ENCODE measurements at places on chromosomes 6 and 20.

DNA sequence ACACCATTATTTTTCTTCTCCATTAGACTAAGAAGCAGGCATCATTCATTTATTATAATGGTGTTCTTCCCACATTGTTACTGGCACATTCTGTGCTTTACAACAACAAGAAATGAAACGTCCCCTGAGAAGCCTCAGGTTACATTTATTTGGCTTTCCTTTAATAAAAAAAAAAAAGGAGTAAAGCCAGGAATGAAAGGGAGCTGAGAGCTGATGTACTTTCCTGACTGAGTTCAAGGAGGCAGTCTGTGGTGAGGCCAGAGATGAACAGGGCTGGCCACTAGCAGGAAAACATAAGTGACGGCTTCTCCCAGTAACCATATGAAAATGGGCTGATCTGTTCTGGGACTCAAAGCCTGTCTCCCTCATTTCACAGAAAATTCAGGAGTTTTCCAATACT is 742.1 kb downstream of the MAFB start:
- DNase-seq: no peak

DNA sequence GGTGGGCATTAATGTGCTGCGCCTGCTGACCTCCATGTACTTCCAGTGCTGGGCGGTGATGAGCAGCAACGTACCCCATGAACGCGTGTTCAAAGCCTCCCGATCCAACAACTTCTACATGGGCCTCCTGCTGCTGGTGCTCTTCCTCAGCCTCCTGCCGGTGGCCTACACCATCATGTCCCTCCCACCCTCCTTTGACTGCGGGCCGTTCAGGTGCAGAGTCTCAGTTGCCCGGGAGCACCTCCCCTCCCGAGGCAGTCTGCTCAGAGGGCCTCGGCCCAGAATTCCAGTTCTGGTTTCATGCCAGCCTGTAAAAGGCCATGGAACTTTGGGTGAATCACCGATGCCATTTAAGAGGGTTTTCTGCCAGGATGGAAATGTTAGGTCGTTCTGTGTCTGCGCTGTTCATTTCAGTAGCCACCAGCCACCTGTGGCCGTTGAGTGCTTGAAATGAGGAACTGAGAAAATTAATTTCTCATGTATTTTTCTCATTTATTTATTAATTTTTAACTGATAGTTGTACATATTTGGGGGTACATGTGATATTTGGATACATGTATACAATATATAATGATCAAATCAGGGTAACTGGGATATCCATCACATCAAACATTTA is 35.2 kb upstream of the NOP56 start:
- DNase-seq: peak; percentile 31

GRCh38 chr6:129138739-129139405 is 255.9 kb downstream of the LAMA2 start:
- DNase-seq: no peak

DNA sequence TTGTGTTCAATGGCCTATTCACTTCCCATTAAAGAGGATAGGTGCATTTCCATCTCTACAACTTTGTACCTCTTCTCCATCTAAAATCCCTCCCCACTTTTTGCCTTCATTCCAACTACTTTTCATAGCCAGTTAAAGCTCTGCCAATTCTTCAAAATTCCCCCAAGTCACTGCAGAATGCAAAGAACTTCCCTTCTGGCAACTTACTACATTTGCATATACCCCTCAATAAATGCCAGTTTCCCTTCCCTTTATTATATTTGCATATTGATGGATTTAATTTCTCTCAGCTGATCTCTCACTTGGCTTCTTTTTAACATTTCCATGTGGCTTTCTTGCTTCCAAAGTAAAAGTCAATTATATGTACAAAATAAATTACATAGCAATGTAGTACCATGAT is 393.4 kb downstream of the HACE1 start:
- DNase-seq: no peak

DNA sequence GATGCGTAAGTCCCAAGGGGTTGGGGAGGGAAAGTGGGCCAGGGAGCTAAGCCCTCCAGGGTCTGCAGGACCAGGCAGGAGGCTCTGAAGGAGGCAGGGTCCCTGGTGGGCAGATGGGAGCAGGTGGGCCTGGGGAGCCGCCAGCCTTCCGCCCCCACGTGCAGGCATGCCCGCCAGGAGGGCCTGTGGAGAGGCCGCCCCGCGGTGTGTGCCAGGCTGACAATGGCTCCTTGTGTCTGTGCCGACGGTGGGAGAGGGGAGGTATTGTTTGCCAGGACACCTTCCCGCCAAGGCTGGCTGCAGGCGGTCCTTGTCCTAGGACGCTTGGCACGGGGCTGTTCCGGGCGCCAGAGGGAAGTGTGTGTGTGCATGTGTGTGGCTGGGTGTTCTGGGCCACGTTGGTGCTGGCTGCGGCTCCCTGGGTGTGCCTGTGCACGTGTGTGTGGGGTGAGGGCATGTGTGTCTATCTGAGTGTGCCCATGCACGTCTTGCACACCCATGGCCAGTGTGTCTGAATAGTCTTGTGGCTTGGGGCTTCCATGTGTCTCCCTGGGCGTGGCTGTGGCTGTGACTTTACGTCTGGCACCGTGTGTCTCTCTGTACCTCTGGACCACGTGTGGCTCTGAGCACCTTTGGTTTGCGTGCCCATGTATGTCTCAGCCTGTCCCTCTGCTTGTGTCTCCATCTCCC is 153.0 kb downstream of the CEBPB start:
- DNase-seq: no peak

GRCh38 chr6:19204445-19204844 is 632.7 kb upstream of the ID4 start:
- DNase-seq: no peak

DNA sequence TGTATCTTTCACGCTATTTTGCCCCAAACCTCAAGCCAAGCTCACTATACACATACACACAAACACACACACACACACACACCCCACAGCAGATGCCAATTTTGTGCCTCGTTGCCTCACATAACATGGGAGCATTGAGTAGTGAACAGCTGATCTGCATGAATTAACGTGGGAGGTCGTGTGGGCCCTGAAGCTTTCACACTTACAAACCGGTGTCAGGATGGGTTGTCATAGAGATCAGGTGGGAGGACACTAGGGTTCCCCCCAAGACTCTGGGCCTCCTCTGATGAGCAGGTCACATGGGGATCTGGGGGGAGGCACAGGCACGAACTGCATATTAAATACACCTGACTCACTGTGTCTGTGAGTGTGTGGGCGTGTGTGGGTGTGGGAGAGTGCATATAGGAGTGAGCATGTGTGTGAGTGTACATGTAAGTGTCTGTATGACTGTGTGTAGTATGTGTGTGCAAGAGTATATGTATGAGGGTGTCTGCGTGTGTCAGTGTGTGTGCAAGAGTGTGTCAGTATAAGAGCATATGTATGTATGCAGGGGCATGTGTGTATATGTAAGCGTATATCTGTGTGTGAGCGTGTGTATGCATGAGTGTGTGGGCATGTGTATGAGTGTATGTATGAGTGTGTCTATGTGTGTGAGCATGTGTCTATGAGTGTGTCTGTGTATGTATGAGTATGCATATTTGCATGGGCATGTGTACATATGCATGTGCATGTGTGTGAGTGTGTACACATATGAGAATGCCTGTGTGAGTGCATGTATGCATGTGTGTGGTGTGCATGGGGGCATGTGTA is 370.4 kb downstream of the PREX1 start:
- no peak for DNase-seq

GRCh38 chr6:161199850-161200249 is 74.0 kb downstream of the AGPAT4 start:
- DNase-seq: no peak

GRCh38 chr6:22766979-22767378 is 197.6 kb downstream of the HDGFL1 start:
- peak; percentile 26 for DNase-seq

- no peak for DNase-seq
Observed at GRCh38 chr6:167524261-167525111, 199.6 kb downstream of the TTLL2 start.

GRCh38 chr20:31819083-31819784 is at the start of gene MYLK2:
TSS of gene MYLK2 (plus strand) at chr20:31819356. CDS start at chr20:31819581, 225 bp downstream.
- DNase-seq: no peak

GRCh38 chr6:57173056-57173885 is 1.1 kb downstream of the BAG2 start:
- DNase-seq: peak; percentile 68

DNA sequence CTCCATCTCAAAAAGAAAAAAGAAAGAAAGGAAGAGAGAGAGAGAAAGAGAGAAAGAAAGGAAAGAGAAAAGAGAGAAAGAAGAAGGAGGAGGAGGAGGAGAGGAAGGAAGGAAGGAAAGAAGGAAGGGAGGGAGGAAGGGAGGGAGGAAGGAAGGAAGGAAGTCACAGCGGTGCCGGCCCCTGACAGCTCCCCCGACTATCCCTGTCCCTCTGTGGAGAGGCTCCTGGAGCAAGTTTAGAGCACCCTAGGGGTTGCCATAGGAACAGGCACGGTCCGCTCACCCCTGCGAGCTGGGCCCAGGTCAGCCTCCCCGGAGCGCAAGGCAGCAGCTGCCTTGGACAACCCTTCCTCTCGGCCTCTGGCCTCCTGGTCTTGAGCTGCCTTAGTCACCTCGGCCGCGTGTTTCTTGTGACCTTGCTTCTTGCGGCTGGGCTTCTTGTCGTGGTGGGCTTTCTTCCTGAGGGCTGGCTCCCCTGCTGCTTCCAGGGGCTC is 6.8 kb downstream of the BNIP5 start:
- DNase-seq: no peak

GRCh38 chr6:142943711-142944123 is 1.3 kb downstream of the HIVEP2 start:
- DNase-seq: peak; percentile 63

DNA sequence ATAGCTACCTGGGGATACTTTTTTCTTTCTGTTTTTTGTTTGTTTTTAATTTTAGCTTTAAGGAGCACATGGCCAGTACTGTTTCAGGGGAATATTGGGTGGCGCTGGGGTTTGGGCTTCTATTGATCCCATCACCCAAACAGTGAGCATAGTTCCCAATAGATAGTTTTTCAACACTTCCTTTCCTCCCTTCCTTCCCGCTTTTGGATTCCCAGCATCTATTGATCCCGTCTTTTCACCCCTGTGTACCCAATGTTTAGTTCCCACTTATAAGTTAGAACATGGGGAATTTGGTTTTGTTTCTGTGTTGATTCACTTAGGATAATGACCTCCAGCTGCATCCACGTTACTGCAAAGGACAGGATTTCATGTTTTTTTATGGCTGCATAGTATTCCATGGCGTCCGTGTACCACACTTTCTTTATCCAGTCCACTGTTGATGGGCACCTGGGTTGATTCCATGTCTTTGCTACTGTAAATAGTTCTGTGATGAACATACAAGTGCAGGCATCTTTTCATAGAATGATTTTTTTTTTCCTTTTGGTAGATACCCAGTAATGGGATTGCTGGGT is 20.1 kb downstream of the NQO2 start:
- DNase-seq: no peak

DNA sequence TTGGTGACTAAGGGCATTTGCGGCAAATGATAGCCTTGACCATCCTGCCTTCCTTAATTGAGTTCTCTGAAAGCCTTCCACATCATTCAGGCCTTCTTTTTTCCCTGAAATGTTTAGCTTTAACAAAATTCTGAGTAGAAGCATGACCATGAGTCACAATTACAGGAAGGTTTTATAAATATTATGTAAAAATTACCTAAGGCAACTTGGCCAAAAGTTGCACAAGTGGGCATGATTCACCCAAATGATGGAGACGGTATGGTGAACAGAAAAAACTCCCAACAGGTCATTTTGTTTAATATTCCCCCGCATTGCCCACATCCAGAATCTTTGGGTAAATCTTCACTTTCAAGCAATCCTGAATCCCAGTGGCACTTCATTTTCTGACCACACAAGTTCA is 37.0 kb downstream of the MC3R start:
- DNase-seq: no peak

DNA sequence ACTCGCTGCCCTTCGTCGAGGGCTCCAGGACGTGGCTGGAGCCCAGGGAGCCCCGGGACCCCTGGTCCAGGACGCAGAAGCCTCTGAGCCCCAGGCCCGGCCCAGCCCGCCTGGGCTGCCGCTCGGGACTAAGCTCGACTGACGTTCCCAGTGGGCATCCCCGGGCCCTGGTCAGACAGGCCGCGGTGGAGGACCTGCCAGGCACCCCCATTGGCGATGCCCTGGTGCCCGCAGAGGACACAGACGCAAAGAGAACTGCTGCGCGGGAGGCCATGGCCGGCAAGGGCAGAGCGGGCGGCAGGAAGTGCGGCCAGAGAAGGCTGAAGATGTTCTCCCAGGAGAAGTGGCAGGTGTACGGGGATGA is 28.9 kb downstream of the ZNF831 start:
- DNase-seq: no peak

- DNase-seq: no peak
Observed at GRCh38 chr6:122476131-122476530, 4.5 kb upstream of the SERINC1 start.

DNA sequence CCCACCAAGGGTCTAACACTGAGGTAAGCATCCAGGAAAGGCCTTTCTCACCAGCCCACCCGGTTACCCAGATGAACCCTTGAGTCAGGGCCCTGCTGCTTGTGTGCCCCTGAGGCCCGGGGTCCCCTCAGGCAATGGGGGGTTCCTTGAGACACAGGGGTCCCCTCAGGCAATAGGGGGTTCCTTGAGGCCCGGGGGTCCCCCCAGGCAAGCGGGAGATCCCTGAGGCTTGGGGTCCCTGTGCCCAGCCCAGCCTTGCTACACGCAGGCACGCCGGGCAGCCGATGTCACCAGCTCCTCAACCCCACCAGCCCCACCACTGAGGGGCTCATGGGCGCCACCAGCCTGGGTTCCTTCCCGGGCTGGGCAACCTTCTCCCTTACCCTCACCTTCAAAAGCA is 247.2 kb downstream of the TTLL2 start:
- DNase-seq: no peak

GRCh38 chr6:42113936-42114636 is 28.3 kb downstream of the C6orf132 start:
- DNase-seq: no peak

DNA sequence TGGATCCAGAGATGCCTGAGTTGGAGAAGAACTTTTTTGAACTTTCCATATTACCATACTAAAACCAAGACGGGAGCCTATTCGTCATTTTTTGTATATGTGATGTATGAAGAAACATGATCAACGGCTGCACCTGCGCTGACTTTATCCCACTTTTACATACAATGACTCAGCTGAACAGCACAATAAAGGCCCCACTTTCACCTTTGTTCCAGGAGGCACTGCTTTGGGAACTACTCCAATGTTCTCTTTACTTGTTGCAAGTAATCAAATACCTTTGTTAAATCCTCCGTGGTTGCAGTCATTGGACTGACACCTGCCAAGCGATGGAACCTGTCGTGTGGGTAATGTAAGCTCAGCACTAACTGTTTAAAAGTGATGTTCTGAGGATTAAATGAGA is 17.3 kb upstream of the BTN3A2 start:
- DNase-seq: no peak

- no peak for DNase-seq
Observed at GRCh38 chr6:42177514-42178364, 4.6 kb downstream of the GUCA1A start.

DNA sequence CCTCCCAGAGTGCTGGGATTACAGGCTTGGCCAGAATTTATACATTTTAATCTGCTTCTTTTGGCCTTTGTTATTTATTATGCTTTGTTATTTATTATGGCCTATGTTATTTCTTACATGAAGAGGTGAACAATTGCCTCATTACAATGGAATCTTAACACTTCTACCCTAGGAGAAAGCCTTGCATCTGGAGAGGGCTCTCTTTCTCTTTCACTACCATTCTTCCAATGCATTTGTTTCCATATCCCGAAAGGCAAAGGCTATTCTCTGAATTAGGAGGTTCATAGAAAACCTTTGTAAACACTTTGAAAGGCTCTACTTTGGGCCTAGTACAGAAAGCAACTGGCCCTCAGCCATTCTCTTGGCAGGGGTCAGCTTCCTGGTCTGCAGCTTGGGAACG is 19.9 kb upstream of the DEK start:
- DNase-seq: no peak

- no peak for DNase-seq
Observed at GRCh38 chr6:169638388-169638787, 63.4 kb downstream of the WDR27 start.

Data from GM12865 (cell line).